ENCODE measurements at places on chromosomes 5 and 9.

DNA sequence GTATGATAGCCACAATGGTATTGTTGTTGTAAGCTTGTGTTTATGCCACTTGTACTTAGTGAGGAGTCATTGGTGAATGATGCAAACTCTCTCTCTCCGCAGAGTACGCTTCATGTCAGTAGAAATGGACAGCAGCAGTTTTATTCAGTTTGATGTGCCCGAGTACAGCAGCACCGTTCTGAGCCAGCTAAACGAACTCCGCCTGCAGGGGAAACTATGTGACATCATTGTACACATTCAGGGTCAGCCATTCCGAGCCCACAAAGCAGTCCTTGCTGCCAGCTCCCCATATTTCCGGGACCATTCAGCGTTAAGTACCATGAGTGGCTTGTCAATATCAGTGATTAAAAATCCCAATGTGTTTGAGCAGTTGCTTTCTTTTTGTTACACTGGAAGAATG lies 18.8 kb downstream of the ZBTB34 start:
- DNase-seq: no peak

- no peak for DNase-seq
Observed at GRCh38 chr5:119271758-119272730, 83.8 kb upstream of the TNFAIP8 start.

DNA sequence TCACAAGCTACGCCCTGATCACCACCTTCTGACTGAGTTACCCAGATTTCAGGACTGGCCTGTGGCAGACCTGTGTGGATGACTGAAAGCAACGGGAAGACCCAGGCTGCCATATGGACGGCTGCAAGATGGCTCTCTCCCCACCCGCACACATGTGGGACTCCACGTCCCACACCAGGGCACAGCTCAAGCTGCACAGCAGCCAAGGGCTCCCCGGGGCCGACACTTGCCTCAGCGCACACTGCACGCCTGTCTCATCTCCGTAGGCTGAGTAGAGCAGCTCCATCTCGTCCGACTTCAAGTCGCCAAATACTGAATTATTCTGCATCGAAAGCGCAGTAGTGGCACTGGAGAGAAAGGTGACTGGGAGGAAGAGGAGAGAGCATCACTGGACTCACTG lies 14.5 kb downstream of the BRD9 start:
- DNase-seq: no peak

GRCh38 chr9:75231167-75231566 lies 142.9 kb downstream of the OSTF1 start:
- no peak for DNase-seq

GRCh38 chr9:92617951-92618510 lies 51.9 kb downstream of the IPPK start:
- no peak for DNase-seq

DNA sequence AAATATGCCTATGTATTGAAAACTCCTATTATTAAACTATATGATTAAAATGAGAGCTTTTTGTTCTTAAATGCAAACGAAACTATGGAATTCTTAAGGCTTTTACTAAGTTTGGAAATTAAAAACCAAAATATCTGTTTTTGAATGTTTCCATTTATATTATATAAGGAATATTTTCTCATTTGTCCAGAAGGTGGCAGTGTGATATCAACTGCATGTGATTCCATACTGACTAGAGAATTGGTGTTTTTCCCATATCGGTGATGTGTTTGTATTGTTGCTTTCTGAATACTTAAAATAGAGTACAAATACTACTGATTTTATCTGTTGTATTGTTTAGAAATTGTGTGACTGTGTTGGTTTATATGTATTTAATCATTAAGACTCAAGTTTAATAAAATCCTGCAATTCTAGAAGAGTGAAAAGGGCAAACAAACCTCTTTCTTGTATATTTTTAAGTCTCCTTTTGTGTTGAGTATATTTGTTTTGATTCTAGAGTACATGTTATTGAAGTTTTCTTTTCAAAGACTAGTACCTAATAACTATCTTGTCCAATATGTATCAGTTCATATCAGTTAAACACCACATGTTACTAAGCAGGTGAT lies 320.8 kb downstream of the CCDC171 start:
- no peak for DNase-seq

DNA sequence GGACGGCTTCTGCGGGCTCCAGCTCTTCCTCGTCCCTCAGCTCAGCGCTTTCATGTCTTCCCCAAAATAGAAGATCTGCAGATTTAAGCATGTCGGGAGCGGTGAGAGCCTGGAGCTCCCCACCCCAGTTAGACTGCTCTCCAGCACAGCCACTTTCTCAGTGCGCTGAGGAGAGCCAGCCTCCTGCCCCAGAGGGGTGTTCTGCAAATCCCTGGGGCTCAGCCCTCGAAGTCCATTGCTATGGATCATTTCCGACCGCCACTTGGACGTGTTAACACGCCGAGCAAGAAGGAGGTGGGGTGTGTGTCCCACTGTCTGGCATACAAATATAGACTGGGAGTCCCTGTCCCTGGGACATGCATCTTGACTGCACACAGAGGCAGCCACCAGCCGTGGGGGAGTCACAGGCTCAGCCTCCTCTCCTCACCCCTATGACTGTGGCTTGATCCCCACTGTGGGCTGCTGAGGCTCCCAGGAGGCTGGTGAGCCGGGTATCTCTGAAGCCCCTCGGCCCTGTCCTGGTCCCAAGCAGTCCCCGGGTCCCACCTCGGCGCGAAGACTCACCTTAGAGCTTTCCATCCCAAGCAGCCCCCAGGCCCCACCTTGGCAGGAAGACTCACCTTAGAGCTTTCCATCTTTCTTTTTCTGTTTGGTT lies 30.0 kb upstream of the RNF130 start:
- DNase-seq: no peak

DNA sequence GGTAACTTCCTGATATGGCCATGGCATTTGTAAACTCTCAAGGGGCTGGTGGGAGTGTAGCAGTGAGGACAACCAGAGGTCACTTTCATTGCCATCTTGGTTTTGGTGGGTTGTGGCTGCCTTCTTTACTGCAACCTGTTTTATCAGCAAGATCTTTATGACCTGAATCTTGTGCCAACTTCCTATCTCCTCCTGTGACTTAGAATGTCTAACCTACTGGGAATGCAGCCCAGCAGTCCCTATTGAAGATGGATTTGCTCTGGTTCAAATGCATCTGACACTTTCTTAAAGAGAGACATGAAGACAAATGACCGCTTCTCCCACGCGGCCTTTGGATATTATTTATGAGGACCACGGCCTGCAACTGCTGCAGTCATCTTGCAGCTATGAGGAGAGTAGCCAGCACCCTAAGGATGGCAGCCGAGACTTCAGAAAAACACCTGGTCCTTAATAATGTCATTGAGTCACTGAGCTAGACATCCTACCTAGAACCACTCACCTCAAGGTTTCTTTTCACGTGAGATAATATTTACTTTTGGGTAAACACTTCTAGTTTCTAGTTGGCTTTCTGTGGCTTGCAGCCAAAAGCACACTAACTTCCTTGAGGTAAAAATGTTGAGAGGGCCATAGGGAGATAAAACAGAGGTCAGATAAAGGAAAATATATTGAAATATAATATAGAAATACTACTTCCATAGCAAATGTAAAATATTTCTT lies 28.2 kb downstream of the CETN3 start:
- no peak for DNase-seq

GRCh38 chr5:95620870-95621838 lies 1.3 kb downstream of the GPR150 start:
- peak; percentile 48 for DNase-seq

DNA sequence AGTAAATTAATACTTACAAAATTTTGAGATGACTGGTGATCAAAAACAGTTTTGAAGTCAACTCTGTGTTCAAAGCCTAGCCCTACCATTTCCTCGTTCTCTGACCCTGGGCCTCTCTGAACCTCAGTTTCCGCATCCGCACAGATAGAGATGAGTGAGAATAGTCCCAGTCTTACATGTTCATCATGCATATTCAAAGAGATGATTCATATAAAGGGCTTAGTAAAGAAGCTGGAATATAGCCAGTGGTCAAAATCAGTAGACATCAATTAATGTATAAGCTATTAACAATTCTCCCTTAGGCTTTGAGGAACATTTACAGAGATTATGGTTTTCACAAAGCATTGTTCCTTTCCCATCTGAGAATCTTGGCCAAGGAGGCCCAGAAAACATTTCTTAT lies 250.6 kb downstream of the SPOCK1 start:
- no peak for DNase-seq

- no peak for DNase-seq
Observed at GRCh38 chr9:109966643-109967368, 186.8 kb downstream of the PALM2AKAP2 start.

GRCh38 chr5:4665911-4666310 lies 474.2 kb upstream of the ADAMTS16 start:
- no peak for DNase-seq

DNA sequence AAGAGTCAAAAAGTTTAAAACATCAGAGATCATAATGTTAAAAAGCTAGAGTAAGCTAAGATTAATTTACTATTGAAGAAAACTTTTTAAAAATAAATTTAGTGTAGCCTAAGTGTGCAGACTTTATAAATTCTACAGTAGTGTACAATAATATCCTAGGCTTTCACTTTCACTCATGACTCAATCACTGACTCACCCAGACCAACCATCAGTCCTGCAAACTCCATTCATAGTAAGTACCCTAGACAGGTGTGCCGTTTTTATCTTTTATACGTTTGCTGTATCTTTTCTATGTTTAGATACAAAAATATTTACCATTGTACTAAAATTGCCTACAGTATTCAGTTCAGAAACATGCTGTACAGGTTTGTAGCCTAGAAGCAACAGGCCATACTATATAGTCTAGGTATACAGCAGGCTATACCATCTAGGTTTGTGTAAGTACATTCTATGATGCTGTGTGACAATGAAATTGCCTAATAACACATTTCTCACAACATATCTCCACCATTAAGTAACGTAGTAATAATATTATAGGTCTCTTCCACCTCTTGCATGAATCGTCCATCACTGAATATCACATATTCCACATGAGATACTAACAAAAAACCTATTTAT lies 59.2 kb downstream of the MEGF9 start:
- DNase-seq: no peak

DNA sequence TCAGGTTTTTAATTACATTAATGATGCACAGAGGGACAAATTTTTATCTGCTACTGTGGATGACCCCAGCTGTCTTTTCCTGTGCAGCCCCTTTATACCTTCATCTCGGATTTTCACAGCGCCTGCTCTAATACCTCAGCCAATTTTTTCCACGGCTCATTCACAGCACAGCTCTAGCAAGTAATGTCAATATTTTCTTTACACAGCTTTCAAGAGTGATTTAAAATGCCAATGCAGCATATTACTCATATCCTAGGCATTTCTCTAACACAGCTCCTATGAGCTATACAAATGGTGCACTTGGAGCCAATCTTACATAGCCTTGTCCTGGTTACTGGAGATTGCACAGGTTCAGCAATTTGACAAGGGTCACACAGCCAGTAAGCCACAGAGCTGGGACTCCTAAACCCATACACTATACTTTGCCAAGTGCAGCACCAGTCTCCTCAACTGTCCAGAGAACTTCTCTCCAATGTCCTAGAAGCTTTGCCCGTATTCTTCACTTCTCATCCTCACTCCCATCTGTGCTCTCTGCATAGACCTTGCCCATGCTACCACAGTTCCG lies 661.8 kb downstream of the DTWD2 start:
- DNase-seq: no peak

GRCh38 chr9:35519692-35520363 lies 29.9 kb downstream of the RUSC2 start:
- no peak for DNase-seq

GRCh38 chr5:37187465-37187977 lies 61.7 kb downstream of the CPLANE1 start:
- DNase-seq: no peak

DNA sequence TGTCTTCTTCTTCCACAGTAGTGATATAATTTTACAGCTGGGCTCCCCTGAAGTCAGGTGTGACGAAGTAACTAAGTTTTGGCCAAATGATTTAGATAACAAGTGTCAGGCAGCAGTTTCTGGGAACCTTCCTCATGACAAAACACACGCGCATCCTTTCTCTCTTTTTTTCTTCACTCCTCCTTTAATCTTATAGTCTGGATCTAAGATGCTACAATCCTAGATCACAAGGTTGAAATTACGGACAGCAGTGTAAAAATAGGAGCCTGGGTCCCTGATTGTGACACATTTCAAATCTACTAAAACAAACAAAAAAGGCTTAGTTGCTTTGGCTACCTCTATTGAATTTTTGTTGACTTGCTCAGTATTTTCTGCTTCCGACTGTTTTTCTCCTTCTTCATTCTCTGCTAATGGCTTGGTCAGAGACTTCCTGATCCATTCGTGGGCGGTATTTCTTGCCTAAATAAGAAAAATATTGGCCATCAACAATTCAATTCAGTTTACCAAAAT lies 36.1 kb downstream of the FAM114A2 start:
- no peak for DNase-seq

GRCh38 chr9:88303721-88304451 lies 84.4 kb upstream of the SPIN1 start:
- no peak for DNase-seq

DNA sequence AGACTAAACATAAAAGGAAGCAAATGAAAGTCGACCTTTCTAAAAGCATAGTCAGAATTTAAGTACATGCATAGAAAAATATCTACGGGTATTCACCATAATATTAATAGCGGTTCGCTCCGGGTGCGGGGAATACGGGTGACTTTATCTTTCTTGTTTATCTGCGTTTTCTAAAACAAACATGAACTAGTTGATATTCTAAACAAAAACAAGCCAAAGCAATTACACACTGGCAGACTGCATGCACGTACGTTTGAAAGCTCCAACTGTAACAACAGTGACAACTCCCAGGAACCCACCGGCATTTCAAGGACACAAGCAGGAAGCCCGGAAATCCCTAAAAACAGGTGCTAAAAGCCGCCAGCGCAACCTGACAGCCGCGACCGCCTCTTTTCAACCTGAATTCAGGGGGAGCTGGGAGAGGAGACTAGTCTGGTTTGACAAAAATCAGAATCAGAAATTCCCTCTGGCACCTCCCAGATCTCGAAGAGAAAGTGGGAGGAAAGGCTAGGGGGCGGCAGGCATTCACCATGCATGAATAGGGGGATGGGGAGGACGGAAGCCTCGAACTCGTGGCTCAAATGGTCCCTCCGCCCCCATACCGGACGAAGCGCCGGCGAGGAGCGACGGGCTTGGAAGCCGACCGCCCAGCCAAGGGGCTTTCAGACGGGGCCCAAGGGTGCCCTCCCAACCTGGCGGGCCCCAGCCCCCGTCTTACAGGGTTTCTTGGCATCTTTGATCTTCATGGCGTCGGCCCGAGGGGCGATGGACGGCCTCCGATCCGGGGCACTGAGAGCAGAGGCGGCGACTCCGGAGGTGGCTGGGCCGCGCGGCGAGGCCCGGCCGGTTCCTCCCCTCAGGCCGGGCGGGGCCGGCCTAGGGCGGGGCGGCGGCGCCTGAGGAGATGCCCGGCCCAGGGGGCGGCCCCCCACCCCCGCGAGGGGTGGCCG lies at the start of gene PANK3:
Gene PANK3, minus strand, starts transcription at position 831 of the 950 bp plus-strand sequence. Its CDS starts 85 bp downstream, at position 746.
- no peak for DNase-seq

DNA sequence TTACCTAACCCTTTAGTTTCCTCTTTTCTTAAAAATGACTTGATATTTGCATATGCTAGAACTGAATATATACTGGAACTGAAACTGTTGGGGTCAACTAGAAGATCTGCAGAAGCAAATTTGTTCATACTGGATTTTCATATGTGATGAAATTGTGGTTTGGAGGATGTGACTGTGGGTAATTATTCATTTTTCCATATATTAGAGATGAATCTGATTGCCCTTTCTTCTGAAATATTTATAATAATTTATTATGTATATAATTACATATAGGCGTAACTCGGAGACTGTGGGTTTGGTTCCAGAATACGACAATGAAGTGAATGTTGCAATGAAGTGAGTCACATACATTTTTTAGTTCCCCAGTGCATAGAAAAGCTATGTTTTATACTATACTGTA lies 149.1 kb downstream of the ATP10B start:
- no peak for DNase-seq

All from central memory CD4-positive, alpha-beta T cell (primary cell).